Heart right ventricle (tissue), 16 donors: ENCODE measurements at places on chromosomes 2 and 18. TPM values are rescaled to one million over a fixed set of nuclear protein-coding genes. Genes with fewer than 3 reads are reported as not detected.

Gene ATP6V1B1
- polyA plus RNA-seq = 6.4 TPM

Gene CENPA
- polyA plus RNA-seq = 1.5 TPM

Gene NFATC1
- 12.0 TPM for polyA plus RNA-seq

Gene EVX2
- not detected for polyA plus RNA-seq

Gene CPLX4
- polyA plus RNA-seq = not detected

Gene BCL2L11
- 1.7 TPM for polyA plus RNA-seq

DNA sequence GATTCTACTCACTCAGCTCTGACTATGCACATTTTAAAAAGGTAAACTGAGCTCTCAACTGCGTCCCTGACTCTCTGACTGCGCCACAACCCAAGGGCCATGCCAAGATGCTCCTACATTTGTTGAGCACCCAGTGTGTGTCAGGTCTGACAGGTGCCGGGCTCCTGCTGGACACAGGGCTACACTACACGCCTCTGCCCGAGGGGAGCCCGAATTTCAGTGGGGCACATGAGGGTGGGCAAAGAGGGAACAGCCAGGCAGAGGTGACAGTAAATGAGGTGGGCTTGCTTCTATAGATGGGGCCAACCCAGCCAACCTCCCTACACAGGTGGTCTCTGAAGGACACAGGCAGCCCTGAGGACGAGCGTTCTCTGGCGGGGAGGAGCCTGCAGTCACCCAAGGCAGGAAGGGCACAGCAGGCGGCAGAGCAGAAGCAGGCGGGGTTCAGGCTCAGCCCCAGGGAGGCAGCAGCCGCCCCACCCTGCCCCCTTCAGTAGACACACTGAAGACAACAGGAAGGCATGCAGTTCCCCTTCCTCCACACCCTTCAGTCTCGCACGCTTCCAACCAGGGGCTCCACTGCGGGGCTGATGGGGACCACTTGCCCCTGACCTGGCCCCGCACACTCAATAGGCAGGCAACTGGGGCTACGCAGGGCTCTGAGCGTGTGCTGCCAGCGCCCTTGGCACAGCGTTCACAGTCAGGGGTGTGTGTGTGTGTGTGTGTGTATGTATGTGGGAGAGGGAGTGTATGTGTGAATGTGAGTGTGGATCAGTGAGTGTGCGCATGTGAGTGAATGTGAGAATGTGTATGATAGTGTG is 98.4 kb downstream of the UXS1 start:
- DNase-seq = no peak

- DNase-seq = no peak
Measured at GRCh38 chr2:31430439-31431165, 16.1 kb upstream of the XDH start.

- no peak for DNase-seq
Measured at GRCh38 chr18:21359746-21360145, 117.7 kb downstream of the GREB1L start.

DNA sequence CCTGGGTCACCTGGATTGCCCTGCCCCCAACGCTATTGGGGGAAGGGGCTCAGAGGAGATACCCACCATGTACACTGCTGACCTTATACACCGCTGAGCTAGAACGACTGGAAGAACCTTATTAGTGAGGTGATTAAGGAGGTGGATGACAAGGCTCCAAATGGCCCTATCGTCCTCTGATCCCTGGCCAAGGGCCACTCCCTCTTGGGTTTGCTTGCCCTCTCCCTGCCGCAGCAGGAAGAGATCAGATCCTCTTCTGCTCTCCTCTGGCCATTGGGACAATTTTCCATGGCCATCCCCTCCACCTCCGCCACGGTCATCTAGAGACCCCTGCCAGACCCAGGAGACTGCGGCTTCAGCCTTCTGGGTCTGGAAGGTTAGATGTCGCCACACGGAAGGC is 1.2 kb downstream of the ZNF514 start:
- DNase-seq = no peak

DNA sequence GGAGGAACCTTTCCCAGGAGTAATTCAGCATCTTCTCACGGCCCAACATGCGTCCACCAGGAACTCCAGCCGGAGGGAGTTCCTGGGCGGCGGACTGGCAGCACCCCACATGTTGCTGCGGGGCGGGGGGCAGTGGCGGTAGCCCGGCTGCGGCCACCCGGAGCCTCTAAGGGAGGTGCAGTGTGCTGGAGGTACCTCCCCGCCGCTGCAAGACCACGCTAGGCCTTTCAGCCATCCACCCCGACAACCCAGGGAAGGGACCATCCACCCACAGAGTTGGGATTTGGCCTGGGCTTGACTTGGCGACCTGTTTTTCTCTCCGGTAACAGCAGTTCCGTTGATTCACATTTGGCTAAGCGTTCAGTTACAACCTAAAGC is 625 bp downstream of the LYPD6 start:
- no peak for DNase-seq

DNA sequence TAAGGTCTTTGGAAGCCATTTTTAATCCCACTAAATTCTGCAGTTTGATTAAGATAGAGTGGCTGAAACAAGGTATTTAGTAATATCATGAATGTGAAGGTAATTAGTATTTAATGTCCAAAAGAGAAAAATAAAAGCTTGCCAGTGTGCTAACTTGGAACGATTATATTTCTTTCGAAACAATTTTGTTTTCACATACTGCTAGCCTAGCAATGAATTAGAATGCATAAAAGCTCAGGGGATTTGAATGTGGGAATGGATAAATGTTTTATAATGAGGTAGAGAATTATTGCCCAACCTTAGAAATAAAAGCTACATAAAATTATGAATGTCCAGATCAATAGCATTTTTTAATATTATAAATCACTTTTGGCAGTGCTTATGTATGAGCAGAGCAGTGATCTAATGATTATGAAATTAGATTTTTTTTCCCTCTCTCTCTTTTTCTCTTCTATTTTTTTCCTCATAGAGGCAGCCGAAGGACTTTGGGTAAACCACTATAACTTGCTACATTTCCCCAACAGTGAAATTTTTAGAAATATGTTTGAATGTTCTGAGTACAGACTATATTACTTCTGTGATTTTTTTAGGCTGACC is 75.5 kb downstream of the PLCL1 start:
- DNase-seq = no peak

- no peak for DNase-seq
Measured at GRCh38 chr2:221810245-221810644, 238.1 kb upstream of the EPHA4 start.

DNA sequence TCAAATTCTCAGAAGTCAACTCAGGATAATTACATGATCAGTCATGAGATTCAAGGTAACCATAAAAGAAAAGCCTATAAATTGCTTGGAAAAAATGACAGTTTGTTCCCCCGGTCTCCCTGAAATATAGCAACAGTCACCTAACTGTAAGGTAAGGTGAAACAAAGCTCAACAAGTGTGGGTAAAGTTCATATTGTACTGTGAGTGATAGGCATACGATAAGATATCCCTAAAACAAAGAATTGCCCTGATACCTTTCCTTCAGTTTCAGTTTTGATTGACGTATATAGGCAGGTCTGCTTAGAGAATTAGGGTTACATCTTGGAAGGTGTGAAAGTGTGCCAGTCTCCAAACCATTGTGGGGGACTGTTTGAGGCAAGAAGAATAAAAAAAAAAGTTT is 4.0 kb upstream of the CCBE1 start:
- no peak for DNase-seq

GRCh38 chr2:120647487-120647886 is 88.2 kb upstream of the GLI2 start:
- no peak for DNase-seq

DNA sequence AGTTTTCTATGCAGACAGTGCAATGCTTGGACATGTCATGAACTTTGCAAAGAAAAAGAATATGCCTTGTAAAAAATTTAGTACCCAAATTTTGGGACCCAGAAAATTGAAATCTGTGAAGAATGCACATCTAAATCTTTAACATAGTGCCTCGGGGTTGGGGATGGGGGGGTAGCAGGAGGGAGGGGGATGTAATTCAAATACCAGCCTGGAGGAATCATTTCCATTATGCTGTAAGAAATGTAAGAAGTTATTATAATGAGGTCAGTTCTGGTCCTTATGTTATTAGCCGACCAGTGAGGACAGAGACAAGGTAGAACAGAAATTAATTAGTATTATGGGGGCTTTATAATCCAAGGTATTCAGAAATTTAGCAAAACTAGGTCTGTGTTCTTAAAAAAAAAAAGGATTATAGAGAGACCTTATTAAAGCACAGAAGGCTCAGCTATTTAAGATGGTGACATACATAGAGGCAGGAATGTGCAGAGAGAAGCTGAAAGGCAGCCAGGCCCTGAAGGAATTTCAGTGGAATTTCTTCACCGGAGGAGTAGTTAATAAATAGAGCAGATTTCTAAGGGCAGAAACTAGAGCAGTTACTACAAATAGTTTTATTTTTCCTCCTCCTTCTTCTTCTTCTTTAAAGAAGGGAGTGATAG is 89.0 kb upstream of the RBMS1 start:
- DNase-seq = no peak

DNA sequence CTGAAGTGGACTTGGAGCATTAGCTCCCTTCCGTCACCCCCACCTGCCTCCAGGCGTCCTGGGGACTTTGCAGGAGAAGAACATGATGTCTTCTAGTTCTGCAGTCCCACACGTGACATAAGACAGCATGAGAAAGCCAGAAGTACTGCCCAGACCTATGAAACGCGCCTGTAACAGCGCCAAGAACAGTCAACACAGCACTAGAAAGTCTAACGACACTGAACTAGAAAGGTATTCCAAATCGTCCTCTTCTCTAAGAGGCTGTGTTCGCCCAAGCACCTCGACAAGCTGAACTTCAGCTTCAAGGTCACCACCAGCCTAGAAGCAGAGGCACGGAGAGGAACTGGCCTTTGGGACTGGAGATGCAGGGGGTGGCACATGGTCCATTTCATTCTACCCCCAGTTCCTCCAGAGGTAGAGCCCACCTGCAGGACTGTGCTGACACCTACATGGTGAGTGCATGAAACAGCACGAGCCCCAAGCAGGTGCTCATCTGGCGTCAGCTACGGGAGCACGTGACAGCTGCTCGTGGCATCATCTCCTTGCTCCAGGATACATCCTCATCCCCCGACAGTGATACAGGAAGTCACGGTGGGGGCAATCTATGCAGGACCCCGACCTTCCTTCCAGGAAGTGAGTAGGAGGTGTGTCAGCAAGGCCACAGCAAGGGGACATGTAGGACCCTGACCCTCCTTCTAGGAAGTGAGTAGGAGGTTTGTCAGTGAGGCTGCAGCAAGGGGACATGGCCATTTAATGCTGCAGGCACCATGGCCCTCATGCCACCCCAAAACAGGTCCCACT is 3.7 kb downstream of the HDAC4 start:
- DNase-seq = no peak

DNA sequence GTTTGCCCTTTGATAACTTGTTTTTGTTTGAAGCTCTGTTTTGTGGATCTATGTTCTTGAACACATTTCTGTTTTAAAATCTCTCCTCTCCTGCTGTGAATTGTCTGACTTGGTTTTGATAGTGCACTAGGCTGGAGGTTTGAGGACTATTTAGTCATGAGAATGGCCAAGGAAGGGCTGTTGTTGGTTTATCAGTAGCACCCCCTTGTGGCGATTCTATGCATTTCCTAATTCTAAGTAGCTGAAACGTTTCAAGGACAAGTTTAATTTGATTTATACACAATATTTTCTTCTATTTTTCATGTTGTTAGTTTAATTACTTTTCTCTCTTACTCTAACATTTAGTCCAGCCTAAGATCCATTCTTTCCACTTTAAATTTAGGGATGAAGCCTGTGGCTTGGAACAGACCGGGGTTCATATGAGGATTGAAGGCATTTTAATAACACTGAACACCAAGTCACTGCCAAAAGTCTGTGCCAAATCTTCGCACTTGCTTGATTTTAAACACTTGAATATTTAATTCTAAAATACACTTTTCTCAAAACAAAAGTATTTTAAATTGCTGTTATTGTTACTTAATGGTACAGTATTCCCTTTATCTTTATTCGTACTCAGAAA is 166.0 kb downstream of the SOCS6 start:
- DNase-seq = no peak

DNA sequence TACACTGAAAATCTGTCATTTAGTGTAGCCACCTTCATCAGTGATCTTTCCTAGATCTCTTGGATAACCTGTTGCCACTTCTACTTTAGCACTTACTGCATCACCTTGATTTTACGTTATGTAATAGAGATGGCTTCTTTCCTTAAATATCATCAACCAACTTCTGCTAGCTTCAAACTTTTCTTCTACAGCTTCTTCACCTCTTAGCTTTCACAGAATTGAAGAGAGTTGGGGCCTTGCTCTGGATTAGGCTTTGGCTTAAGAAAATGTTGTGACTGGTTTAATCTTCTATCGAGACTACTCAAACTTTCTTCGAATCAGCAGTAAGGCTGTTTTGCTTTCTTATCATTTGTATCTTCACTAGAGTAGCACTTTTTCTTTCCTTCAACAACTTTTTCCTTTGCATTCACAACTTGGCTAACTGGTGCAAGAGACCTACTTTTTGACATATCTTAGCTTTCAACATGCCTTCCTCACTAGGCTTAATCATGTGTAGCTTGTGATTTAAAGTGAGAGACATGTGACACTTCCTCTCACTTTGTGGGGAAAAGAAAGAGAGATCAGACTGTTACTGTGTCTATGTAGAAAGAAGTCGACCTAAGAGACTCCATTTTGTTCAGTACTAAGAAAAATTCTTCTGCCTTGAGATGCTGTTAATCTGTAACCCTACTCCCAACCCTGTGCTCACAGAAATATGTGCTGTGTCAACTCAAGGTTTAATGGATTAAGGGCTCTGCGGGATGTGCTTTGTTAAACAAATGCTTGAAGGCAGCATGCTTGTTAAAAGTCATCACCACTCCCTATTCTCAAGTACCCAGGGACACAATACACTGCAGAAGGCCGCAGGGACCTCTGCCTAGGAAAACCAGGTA is 99.6 kb downstream of the ATL2 start:
- no peak for DNase-seq

- DNase-seq = no peak
Measured at GRCh38 chr18:37598396-37598795, 32.8 kb upstream of the CELF4 start.

DNA sequence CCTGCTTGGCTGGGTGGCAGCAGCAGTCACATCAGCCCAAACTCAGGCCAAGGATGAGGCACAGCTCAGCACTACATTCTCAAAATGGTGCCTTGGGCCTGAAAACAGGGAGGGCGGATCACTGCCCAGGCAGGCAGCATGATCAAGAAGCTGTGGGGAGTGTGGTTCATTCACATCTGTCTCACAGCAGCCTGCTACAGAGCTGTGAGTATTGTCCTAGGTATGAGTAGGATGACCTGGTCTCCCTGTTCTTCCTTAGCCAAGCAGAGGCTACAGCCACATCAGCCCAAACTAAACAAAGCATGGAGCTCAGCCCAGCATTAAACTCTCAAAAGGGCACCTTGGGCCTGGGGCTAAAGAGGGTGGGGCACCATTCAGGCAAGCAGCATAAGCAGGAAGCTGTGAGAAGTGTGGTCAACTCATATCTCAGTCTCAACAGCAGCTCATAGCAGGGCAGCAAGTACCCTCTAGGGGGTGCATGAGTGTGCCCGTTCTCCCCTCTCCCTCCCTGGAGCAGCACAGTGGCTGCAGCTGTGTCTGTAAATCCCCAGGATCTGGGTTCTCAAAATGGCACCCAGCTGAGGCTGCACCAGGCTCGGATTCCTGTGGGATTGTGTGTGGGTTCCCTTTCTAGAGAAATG is 139.6 kb downstream of the TRABD2A start:
- DNase-seq = no peak
